ENCODE measurements at places on chromosomes 5 and 9.

GRCh38 chr5:97629276-97629675 lies 446.2 kb upstream of the RIOK2 start:
- DNase-seq, result peak; percentile 13

- no peak for DNase-seq
Measured at GRCh38 chr5:31741496-31741895, 102.6 kb downstream of the PDZD2 start.

DNA sequence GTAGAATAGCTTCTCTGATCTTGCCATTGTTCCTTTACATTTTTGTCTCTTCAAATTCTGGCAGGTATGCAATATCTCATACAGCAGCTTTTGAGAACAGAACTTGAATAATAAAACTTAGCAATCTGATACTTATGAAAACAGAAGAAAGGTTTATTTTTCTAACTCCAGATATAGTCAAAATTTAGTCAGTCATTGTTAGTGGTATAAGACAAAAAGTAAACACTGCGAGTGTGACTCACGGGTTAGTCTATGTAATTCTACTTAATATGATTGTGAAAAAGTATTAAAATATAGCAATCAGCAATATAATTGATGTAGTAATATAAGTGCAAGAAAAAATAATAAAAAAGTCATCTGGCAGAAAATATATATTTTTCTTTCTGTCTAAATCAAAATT lies 910.4 kb downstream of the DNAH5 start:
- no peak for DNase-seq

DNA sequence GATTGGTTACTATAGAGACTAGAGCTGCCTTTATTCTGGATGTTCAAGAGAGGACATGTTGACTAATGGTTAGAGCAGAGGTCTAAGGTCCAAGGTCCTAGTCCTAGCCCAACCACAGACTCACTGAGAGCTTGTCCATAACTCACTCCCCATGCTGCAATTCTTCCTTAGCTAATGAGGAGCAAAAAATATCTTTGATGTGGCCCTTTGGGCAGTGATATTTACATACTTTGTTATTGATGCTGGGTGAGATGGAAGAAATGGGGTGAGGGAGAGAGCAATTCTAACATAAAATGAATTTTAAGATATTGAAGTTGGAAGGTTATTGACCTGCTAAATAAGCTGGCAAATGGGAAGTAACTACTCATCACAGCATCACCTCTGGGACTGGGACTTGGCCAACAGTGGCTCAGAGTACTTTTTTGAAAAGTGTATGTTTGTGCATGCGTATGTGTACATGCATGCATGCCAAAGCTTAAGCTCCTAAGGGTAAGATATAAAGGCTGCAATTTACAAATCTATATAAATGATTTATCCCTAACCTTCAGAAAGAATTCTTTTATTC lies 58.0 kb upstream of the ANKRD55 start:
- DNase-seq, result no peak

DNA sequence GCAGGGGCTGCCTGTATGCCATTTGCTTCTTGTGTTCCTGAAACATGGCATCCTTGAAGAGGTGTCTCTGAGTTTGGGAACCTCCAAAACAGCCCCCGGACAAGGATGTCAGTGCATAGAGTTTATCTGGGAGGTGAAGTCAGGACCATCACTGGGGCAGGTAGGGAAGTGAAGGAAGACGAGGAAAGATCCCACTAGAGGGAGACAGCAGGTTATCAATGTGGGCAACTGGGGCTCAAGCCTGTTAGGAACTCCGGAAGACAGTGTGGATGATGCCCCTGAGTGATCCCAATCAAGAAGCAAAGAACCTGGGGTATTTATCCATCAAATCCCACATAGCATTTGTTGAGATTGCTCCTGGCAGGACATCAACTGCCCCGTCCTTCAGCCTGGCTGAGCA lies 233.1 kb downstream of the AGTPBP1 start:
- no peak for DNase-seq

DNA sequence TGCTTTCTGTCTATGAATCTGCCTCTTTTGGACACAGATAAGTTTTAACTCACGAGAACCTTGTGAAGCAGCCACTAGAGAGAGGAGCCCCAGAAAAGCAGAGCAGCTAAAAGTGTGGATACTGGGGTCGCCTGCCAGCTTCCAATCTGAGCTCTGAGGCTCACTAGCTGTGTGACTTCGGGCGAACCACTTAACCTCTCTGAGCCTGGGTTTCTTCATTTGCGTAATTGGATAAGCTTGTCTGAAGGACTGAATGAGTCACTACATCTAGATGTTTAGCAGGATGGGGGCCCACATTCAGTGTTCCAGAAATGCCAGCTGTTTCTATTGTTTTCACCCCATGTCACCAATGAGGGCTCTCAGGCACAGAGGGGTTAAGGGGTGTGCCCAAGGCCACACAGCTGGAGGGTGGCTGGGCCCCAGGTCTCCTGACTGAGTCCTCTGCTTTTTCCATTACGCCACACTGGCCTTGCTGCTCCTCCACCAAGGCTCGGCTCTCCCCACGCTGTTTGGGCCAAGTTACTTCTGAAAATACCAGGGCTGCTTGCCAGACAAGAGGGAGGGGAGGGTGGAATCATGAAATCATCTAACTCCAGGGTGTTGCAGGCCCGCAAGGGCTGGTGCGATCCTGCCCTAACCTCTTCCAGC lies 36.2 kb downstream of the SH3PXD2B start:
- peak; percentile 88 for DNase-seq

DNA sequence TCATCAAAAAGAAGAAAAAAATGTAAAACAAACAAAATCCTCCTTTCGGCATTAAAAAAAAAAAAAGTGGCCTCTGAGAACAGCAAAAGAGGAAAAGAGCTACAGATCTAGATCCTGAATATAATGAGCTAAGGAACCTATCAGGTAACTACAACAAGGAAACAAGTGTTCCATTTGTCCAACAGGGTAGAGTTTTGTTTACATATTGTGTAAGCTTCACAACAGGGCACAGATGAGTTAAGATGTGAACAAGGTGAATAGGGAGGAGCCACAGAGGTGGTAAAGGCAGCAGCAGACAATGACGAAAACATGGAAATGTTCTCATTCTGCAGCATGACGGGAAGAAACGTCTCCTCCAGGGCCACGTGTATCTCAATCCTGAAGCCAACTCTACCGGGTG lies 14.4 kb downstream of the ELP1 start:
- no peak for DNase-seq

- DNase-seq, result peak; percentile 38
Measured at GRCh38 chr9:122213589-122214413, 15.0 kb downstream of the LHX6 start.

- DNase-seq, result no peak
Measured at GRCh38 chr9:35891646-35892045, 14.4 kb upstream of the HRCT1 start.

DNA sequence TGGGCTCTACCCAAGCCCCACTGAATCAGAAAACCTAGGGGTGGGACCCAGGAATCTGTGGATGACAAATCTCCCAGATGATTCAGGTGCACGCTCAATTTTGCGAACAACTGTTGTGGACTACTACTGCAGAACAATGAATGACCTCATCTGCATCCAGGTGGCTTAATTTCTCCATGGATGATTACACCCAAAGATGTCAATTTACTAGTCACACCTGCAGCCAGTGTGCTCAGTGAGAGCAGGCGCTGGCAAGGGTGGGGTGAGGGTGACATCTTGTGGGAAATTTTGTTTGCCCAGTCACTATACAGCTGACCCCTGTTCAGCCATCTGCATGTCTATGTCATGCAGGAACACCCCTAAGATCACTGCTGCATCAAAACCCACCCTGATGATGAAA lies 118.2 kb downstream of the ENTREP1 start:
- no peak for DNase-seq

DNA sequence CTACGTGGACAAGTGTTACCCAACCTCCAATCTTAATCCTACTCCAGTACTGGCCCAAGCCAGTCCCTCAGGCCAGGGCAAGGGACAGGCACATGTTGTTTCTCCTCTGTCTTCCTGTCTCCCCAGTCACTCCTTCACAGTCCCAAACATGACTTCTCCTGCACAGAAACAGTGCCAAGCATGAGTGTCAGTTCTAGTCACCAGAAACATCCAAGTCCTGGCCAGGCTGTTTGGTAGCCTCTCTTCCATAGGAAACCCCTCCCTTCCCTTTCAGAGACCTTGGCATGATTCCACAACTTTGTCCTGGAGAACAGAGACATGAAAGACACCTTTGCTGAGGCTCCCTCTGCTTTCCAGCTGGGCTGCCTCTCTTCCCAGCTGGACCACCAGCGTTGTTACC lies 56.2 kb upstream of the SLC2A8 start:
- DNase-seq, result no peak

- DNase-seq, result peak; percentile 75
Measured at GRCh38 chr9:127561491-127562278, 50.4 kb upstream of the STXBP1 start.

DNA sequence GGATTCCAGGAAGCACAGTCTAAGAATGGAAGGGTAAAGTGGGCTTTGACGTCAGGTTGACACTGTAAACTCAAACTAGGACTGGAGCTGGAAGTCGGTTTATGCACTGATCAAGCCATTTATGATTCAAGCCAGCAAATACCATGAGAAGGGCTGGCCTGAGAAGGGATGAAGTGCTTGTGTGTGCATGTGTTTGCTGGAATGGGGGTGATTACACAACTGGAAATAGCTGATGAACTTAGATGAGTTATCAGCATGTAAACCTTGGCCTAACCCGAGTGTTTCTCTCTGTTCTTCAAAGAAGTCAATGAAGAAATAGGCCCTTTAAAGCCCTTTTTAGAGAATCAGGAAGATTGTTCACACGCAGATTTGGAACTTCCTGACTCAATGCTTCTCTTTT lies 287.6 kb downstream of the RFX3 start:
- DNase-seq, result no peak

- peak; percentile 5 for DNase-seq
Measured at GRCh38 chr5:87137283-87137682, 130.4 kb upstream of the RASA1 start.

DNA sequence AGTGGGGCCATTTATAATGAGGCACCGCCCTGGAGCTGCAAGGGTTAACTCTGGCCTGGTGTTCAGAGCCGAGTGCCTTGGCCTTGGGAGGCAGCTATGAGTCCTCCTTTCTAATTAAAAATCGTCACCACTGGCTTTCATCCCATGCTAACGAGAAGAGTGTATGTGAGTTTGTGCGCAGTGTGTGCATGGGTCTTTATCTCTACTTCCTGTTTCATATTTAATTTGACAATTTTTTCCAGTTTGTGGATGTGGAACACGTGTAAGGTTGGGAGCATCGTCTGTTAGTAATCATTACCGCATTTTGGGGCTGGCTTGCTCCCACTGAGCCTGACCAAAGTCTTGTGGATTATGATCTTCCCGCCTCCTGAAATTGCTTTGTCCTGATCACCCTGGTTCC lies 76.4 kb downstream of the NDFIP1 start:
- DNase-seq, result no peak

DNA sequence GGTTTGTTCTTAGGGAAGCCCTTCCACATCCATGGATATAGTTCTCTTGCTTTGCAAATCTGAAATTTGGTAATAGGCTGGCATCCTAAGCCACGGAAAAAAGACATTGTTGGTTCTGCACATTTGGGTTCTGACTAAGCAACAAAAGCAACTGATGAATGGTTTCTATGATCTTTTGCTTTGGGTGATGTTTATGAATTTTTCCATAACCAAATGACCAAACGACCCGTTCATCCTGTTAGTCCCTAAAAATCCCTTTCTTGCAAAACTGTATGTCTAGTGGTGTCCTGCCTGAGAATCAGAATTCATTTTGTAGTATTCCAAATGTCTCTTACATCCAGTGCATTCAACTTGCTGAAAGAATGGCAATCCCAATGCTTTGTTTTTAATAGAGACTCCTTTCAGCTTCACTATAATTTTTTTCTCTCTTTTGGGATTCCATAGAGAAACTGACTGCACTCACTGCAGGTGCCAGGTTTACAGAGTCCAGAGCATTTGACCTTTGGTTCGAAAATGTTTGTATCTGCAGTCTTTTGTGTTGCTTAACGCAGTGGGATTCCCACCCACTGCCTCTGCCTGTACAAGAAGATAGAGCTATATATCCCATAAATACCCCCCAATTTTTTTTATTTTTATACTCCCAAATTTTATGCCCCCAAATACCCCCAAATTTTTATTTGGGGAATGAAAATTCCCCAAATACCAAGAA lies 4.7 kb downstream of the SPTAN1 start:
- no peak for DNase-seq

GRCh38 chr9:77714077-77714549 lies 66.0 kb upstream of the GNA14 start:
- no peak for DNase-seq

DNA sequence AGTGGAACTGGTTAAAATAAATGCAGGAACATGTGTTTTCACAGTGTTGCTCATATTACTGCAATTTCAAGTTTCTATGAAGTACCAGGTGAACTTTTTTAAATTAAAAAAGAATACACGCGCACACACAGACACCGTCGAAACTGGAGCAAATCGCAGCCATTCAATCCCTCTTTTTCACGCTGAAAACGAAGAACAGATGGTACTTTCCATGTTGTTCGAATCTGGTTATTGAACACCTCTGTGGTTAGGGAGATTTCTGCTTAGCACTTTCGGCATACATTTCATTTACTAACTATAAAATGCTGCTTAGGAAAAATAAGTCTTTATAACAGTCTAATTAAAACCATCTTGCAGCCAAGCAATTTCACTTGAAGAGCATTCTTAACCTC lies 6.8 kb downstream of the ZNF608 start:
- no peak for DNase-seq

- DNase-seq, result no peak
Measured at GRCh38 chr9:136535070-136535469, 10.8 kb downstream of the NOTCH1 start.

GRCh38 chr5:74945561-74946165 lies 79.5 kb upstream of the FAM169A start:
- no peak for DNase-seq

DNA sequence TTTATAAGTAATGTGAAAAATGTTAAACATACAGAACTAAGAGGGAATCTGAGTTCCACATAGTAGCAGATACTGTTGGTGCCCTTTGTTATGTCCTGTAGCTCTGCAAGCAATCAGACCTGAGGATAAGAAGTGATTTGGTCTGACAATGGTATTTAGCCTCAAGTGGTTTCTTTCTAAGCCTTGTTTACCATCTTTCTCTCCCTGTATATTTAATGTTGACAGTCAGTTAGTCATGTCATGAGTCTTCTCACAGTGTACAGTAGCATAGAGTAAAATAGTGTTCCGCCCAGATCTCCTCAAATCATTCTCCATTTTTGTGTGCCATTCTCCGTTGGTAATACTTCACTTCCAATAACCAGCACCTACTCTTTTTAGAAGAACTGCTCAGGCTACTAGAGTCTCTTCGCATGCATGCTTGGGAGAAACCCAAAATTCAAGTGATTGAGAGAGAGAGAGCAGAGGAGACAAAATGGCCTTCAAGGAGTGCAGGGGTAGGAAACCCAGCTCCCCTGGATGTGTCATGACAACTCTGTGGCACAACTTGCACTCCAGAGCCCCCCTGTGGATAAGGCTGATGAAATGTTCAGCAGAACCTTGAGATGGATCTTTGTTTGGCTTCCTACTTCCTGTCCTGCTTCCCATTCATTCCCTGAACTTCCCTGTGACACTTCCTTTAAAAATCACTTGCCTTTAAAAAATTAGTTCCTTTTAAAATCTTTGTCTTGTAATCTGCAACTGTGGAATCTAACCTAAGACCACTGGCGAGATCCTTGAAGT lies 129.2 kb upstream of the FST start:
- DNase-seq, result no peak

Data from body of pancreas (tissue), 4 donors.